ENCODE measurements at places on chromosomes 4 and X.

DNA sequence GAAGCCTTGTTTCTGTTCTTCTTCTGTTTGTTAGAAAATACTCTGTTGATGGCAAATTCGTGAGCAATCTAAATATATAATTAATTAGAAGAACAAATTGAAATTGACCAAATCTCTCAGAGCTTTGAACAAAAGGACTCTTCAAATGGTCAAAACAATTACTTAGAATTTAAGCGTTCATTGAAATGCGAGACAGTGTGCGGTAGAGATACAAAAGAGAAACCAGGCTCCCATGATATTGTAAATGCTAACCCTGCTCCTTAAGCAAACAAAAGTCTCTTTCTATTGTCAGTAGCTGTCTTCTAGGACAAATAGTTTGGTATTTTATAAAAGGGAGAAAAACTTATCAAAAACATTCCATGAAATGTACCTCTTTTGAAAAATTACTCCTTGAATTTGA lies 453.4 kb upstream of the MAGEB2 start:
- DNase-seq: no peak

GRCh38 chrX:9310616-9311015 lies 154.2 kb upstream of the TBL1X start:
- no peak for DNase-seq

- peak; percentile 68 for DNase-seq
These were observed 219.9 kb downstream of the BCOR start for GRCh38 chrX:39877905-39878304.

DNA sequence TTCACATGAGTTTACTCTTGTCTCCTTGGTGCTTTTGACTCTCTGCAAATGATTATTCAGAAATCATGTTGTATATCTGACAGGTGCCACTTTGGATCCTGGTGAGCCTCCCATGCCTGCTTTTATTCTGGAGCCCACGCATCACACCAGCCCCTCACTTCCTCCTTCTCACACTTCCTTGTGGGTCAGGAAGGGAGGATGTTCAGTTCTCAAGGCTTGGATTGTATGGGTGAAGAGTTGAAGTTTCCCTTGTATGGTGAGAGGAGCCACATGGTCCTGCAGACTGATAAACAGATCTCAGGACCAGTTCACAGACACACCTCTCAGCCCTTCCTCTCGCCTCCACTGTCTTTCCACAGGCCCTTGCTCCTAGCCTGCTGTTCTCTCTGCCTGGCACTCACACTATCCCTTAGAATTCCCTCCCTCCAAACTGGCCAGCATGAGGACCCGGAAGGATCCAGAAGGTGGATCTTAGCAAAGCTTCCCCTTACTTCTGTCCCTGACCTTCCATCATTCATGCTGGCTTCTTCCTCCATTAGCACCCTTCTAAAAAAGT lies 92.1 kb downstream of the STK32B start:
- no peak for DNase-seq

DNA sequence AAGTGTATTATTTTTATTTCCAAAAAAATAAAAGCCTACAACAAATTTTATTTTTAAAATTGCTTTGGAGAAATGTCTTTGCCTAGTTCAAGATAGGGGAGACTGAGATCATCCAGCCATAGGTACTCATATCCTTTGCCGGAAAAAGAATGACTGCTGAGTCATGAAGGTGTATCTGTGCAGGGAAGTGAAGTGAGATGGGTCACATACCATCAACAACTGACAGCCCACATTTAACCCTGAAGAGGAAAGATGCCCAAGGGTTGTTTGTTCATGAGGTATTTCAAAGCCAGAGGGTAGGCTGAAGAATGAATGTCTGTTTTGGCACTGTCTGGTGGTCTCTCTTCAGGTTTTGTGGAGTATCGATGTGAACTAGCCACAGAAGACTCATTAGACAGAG lies 106.7 kb upstream of the TTC29 start:
- DNase-seq: no peak

DNA sequence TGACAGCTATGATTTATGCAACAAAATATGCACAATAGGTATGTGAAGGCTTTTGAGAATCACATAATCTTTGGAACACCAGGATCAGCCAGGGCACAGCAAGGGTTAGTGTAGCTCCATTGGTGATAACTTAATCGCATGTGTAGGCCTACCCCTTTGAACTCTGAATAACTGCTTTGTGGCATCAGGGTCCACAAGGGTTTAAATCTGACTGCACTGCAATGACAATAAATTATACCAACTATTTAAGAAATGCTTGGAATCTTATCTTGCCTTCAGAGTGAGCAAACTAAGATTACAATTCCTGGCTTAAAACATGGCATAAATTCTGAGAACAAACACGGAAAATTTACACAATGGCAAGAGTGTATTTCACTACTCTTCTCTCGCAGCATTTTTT lies 245.8 kb downstream of the FBXO8 start:
- no peak for DNase-seq

DNA sequence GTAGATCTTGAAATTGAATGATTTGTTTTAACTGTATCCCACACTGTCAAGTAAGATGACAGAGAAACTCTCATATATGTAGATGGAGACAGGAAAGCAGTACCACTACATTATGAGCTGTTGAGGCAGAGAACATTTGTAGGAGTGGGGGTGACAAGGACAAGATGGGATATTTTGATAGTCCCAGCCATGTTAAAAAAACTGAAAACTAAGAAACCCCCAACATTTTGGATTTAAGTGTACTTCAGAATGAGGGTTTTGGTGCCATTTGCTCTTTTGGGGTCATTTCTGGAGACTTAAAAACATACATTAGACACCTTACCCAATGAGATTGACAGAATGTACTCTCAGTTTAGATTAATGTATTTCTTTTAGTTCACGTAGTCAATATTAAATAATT lies 149.9 kb upstream of the SLC4A4 start:
- no peak for DNase-seq

GRCh38 chr4:160595646-160596045 lies 1492.8 kb downstream of the RAPGEF2 start:
- DNase-seq: no peak

DNA sequence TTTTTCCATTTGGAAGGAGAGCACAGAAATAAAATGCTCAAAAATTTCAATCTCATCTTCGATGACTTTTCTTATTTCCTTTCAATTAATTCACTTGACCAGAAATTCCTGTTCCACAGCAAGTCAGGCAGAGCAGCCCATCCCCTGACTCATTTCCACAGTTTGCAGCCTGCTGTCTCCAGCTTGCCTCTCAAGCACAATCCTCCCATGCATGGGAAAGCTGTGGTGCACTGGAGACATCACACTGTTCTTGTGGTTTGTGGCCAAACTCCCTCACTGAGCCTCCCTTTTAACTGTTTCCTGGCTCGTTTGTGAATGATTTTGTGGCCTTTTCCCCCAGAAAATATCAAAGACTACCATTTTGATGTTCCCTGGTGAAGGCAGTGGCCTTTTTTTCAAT lies 114.0 kb upstream of the ENPEP start:
- peak; percentile 50 for DNase-seq

DNA sequence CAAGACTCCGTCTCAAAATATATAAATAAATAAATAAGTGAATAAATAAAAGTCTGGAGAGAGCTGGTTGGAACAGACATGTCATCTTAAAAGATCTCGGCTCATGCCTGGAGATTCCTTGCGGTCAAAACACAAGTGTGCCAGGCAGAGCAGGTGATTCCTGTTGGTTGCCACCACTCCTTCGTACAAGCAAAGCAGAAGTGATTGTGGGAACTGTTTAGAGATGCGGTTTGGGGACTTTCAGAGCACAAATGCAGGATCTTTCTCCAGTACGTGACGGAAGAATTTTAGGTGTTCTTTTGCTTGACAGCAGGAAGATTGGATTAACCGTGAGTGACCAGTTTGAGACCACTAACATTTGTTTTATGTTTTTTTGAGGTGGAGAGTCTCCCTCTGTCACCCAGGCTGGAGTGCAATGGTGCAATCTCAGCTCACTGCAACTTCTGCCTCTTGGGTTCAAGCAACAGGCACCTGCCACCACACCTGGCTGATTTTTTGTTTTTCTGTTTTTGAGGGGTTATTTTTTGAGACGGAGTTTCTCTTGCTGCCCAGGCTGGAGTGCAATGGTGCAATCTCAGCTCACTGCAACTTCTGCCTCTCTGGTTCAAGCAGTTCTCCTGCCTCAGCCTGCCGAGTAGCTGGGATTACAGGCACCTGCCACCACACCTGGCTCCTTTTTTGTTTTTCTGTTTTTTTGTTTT lies 2.8 kb upstream of the CRLF2 start:
- DNase-seq: no peak

DNA sequence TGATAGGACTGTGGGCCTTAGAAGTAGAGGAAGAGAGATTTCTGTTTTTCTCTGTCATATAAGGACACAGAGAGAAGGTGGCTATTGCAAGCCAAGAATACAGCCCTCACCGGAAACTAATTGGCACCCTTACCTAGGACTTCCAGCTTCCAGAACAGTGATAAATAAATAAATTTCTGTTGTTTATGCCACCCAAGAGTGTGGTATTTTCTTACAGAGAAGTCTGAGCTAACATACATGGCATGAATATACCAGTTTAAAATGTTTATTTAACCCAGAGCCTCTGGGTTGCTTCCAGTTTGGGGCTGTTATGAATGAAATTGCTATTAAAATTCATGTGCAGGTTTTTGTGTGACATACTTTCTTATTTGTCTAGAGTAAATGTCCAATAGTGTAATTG lies 654.0 kb upstream of the ATOH1 start:
- no peak for DNase-seq

- DNase-seq: no peak
These were observed 176.6 kb downstream of the NR3C2 start for GRCh38 chr4:148265627-148266026.

All from right hindlimb (tissue), 1 donor.